Prostate gland (tissue), 2 donors: ENCODE measurements at places on chromosomes 3 and 15. TPM values are rescaled to one million over a fixed set of nuclear protein-coding genes. Genes with fewer than 3 reads are reported as not detected.
A peak's percentile ranks its signal among the peaks of the same experiment; 100 is the strongest.

GRCh38 chr15:48868536-48868935 is 9.4 kb upstream of the EID1 start:
- H3K36me3 ChIP-seq = no peaks in the 10 kb centered on the region
- no peaks in the 10 kb centered on the region for H3K4me1 ChIP-seq
- H3K27me3 ChIP-seq = no peaks in the 10 kb centered on the region
- no peak overlapping the region for H3K4me3 ChIP-seq
- DNase-seq = no peak

- DNase-seq = no peak
- no peaks in the 10 kb centered on the region for H3K36me3 ChIP-seq
- H3K4me1 ChIP-seq = no peaks in the 10 kb centered on the region
- H3K4me3 ChIP-seq = no peak overlapping the region
- no peaks in the 10 kb centered on the region for H3K27me3 ChIP-seq
Measured at GRCh38 chr3:81443958-81444357, 317.5 kb downstream of the GBE1 start.

GRCh38 chr3:27571345-27571744 is 87.2 kb upstream of the SLC4A7 start:
- H3K4me1 ChIP-seq = no peaks in the 10 kb centered on the region
- no peak overlapping the region for H3K4me3 ChIP-seq
- H3K27me3 ChIP-seq = no peaks in the 10 kb centered on the region
- no peak for DNase-seq

GRCh38 chr3:197791892-197792647 is 1.0 kb downstream of the LRCH3 start:
- no peaks in the 10 kb centered on the region for H3K36me3 ChIP-seq
- no peak for DNase-seq
- peaks cover 4% of the 10 kb centered on the region for H3K4me1 ChIP-seq

GRCh38 chr3:31065765-31066164 is 171.3 kb upstream of the GADL1 start:
- H3K4me1 ChIP-seq = no peaks in the 10 kb centered on the region
- no peak for DNase-seq
- no peaks in the 10 kb centered on the region for H3K36me3 ChIP-seq
- no peaks in the 10 kb centered on the region for H3K27me3 ChIP-seq
- no peak overlapping the region for H3K4me3 ChIP-seq

Gene ADAMTS9
- total RNA-seq = 30.0 TPM

- H3K4me1 ChIP-seq = no peaks in the 10 kb centered on the region
- no peak for DNase-seq
- no peaks in the 10 kb centered on the region for H3K36me3 ChIP-seq
- no peaks in the 10 kb centered on the region for H3K27me3 ChIP-seq
- H3K4me3 ChIP-seq = no peak overlapping the region
Measured at GRCh38 chr15:101451266-101451799, 38.2 kb downstream of the PCSK6 start.

DNA sequence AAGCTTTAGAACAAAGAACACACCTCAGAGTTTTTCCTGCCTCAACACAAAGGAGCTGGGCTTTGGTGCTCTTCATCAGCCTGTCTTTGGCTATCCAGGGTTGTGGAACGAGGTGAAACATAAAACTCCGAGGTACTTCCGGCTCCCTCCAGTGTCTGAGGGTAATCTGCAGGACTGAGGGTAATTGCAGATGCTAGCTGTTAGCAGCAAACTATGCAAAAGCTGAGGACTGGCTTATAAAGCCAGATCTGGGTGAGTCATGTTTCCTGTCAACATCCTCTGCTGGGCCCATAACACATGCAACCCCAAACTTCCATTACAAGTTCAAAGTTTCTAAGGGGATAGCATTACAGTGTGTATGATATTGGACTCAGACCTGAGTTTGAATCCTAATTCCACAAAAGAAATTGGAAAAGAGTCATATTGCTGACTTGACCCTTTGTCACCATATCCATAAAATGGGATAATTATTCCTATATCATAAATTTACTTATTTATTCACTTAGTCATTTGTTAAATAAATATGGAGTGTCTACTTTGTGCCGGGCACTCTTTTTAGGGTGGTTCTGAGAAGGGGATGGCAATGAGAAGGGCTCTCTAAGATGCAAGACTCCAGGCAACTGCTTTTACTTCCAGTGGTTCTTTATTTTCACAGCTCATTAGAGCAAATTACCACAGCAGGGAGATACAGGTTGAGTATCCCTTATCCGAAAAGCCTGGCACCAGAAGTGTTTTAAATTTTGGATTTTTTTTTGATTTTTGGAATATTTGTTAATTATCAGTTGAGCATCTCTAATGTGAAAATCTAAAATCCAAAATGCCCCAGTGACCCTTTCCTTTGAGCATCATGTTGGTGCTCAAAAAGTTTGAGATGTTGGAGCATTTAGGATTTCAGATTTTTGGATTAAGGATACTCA is 9.5 kb upstream of the TRIM69 start:
- no peaks in the 10 kb centered on the region for H3K36me3 ChIP-seq
- H3K4me1 ChIP-seq = no peaks in the 10 kb centered on the region
- H3K27ac ChIP-seq = peak overlapping the region; percentile 29
- H3K27me3 ChIP-seq = no peaks in the 10 kb centered on the region
- no peak overlapping the region for H3K4me3 ChIP-seq
- peak; percentile 33 for DNase-seq

Gene TERC
- total RNA-seq = 1,013 TPM

- H3K36me3 ChIP-seq = no peaks in the 10 kb centered on the region
- no peak overlapping the region for H3K27ac ChIP-seq
- no peak for DNase-seq
- H3K4me1 ChIP-seq = no peaks in the 10 kb centered on the region
Measured at GRCh38 chr3:81920816-81921215, 159.4 kb upstream of the GBE1 start.

DNA sequence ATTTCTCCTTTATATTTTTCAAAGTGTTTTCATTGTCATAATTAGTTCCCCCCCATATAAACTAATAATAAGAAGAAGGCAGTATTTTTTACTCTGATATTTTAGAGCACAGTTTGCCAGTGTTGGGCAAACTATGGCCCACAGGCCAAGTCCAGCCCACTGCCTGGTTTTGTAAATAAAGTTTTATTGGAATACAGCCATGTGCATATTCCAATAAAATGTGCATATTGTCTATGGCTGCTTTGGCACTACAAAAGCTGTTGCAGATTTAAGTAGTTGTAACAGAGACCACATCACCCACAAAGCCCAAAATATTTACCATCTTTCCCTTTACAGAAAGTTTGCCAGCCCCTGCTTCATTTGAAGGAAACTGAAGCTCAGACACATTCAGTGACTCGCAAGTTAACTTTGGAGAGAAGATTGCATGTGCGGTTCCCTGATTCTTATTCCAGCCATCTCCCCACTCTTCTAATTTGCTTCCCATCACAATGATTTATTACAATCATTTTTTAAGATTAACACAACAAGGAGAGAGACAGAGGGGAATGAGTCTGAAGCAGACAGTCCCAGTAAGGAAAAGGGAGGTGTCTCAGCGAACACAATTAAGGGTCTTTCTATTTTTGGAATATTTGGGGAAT is 48.9 kb downstream of the RFTN1 start:
- no peaks in the 10 kb centered on the region for H3K27me3 ChIP-seq
- no peaks in the 10 kb centered on the region for H3K4me1 ChIP-seq
- H3K36me3 ChIP-seq = no peaks in the 10 kb centered on the region
- no peak overlapping the region for H3K4me3 ChIP-seq
- DNase-seq = no peak
- no peak overlapping the region for H3K27ac ChIP-seq

Gene HDC
- 4.1 TPM for total RNA-seq

- H3K27ac ChIP-seq = no peak overlapping the region
- DNase-seq = no peak
- H3K4me3 ChIP-seq = no peak overlapping the region
- no peaks in the 10 kb centered on the region for H3K36me3 ChIP-seq
Measured at GRCh38 chr3:159265705-159266104, 463.9 kb downstream of the MFSD1 start.

Gene CRELD1
- total RNA-seq = 64.9 TPM

Gene CFAP100
- total RNA-seq = 2.3 TPM

GRCh38 chr3:103894162-103894822 is 1459.5 kb downstream of the ZPLD1 start:
- H3K27ac ChIP-seq = no peak overlapping the region
- no peaks in the 10 kb centered on the region for H3K4me1 ChIP-seq
